ENCODE measurements at places on chromosomes 4 and X.

DNA sequence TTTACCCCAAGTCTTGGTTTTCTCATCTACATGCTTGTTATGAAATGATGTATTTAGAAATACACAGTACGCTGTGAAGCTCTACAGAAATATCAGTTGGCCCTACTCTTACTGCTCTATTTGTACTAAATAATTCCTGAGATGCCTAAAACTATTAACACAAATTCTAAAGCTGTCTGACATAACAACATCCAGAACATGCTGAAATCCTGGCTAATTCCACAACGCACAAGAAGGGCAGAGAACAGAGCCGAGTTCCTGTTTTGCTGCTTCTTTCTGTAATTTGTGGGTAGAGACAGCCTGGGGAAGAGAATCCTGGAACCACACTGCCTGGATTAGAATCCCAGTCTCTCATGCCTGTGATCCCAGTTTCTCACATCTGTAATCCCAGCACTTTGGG is 59.0 kb downstream of the ZNF827 start:
- DNase-seq = no peak

GRCh38 chr4:7658341-7659204 is 223.8 kb upstream of the PSAPL1 start:
- no peak for DNase-seq

DNA sequence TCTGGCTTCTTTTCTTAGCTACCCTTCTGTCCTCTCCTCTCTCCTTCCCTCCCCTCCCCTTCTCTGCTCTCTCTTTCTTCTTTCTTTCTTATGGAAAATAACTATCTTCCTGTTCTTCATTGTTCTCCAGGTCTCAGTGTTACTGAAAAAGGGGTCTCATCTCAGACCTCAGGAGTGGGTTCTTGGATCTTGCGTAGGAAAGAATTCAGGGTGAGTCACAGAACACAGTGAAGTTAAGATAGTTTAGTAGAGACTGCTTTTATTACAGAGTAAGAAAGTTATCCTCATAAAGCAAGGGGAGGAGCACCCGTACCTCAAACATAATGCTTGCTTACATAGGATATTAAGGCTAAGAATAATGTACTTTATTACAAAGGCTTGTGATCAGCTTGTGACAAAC is 31.8 kb upstream of the CWH43 start:
- no peak for DNase-seq

DNA sequence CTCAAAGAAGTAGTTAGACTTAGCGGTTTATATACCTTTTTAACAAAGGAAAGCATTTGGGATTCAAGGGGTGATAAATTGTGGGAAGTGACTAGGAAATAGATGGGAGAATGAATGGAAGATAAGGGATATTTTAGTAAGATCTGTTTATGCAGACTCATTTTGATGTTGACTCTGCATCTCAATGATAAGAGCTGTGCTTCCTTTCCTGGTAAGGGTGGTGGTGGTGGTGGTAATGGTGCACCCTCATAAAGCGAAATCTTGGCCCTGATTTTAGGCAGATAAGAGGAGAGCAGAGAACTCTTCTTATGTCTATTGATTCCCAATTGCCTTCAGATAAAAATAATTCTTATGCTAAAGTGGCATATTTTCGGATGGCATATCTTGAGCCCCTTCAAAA is 197.1 kb downstream of the SPRY1 start:
- no peak for DNase-seq

DNA sequence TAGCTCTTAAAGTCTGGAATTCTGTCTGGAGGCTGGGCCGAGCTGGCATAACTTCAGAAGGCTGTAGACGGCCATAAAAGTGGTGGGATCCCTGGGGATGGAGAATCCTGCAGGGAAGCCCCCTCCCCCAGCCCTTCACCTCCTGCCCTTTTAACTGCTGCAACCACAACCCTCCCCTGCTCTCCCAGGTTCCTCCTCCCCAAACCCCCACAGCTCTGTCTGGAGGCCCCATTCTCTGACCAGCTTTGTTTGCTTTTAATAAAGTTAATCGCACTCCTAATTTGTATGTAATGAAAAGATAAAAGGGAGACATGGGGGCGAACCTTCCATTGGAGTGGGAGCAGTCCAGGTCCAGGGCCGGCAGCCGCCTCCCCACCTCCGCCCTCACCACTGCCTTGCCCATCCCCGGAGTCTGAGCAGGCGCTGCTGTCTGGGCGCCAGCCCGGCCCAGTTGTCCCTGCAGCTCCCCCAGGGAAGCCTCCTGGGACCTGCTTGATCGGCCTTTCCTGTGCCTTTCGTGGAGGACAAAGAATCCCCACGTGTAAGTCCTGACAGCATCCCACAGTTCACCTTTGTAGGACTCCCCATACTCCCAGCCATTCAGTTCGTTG is 84.3 kb downstream of the PJA1 start:
- DNase-seq = no peak

DNA sequence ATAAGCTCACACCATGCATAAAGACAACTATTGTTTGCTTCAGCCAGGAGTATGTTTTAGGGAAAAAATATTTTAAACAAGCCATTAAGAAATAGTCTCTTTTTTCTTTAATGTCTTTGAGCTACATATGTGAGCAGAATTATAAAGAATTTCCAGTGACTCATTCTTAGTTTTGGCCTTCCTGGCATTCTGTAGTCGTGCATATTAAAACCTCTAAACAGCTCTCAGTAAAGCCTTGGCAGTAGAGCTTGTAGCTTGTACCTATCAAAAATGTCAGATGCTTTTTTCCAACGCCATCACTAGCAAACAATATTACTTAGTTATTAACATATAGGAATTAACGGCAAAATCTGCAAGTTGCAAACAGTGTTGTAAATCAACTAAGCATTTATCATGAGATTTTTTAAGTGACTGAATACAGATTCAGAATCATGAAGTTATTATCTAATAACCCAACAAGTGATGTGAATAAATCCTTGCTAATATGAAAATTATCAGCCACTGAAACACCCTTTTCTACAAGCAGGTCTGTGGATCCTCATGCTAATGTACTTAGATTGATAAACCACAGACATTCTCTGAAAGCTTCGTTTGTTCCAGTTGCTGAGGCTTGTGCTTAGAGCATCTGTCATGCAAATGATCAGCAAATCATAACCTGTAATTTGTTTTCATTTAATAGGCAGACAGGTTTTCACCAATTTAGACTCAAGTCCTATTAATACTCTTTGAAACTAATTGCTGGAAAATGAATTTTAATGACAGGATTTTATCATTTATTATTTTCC is 412.0 kb upstream of the ATOH1 start:
- DNase-seq = no peak

- DNase-seq = no peak
Measured at GRCh38 chrX:118049713-118050112, 66.9 kb downstream of the KLHL13 start.
